ENCODE measurements at places on chromosomes 12 and 14.

GRCh38 chr14:89013098-89013504, 188.7 kb downstream of the TTC8 start:
- no peak for DNase-seq

DNA sequence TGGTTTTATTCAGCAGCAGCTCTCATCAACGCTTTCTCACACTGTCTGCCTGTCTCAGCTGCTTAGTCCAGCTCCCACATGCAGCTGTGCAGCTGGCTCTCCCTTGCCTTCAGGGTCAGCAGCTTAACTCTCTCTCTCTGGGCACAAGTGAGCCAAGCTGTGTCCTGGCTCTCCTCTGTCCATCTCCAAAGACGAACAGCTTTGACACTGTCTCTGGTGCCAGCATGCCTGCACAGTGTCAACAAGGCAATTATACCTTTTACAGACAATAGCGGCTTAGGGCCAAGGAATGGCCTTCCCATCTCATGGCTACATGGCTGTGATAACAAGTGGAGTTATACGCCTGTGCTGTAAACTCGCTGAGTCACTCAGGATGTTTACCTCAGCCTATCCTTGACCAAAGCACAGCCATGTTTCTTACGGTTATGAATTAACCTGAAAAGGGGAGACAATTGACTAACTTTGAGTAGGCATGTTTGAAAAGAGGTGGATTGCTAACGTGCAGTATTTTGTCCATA, 38.4 kb upstream of the MANSC4 start:
- DNase-seq = no peak

DNA sequence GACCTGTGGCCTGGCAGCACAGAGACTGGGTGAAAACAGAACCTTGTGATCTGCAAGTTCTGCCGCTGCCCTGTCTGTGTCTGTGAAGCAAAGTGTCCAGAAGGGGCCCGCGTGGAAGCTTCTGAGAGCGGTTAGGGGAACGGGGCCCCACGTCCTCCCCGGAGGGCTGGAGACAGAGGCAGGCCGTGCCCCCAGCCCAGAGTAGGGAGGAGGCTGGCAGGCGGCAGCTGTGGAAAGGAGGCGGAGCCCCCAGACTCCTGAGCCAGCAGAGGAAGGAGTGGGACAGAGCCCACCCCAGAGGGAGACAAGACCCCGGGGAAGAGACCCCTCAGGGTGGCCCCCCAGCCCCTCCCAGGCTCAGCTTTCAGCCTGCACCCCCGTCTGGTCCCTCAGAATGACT, 49.0 kb downstream of the GALNT9 start:
- no peak for DNase-seq

GRCh38 chr12:58293308-58293982, 352.1 kb downstream of the ATP23 start:
- no peak for DNase-seq

GRCh38 chr12:1319212-1319611, 275.2 kb downstream of the FBXL14 start:
- DNase-seq = no peak

- no peak for DNase-seq
Measured at GRCh38 chr12:92192360-92192759, 46.7 kb upstream of the BTG1 start.

DNA sequence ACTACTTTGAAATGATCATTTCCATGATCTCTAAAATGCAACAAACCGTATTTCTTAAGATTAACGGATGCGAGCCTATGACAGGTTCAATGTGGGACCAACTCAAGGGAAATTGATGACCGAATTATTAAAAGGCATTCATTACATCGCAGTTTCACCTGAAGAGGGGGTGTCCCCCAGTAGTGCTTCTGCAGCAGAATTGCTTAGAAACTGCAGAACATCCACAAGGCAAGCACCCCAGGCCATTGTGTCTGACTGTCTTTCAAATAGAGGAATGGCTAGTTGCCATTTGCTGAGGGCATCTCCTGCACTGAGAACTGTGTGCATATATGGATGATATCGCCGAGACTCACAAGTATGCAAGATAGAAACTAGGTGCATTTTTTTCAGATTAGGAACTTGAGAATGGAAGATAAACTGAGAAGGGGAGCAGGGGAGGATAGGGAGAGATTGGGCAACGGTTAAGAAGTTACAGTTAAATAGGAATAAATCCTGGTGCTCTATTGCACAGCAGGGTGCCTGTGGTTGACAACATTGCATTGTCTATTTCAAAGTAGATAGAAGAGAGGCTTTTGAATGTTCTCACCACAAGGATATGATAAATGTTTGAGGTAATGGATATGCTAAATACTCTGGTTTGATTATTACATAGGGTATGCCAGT, 234.3 kb upstream of the PLEKHG7 start:
- no peak for DNase-seq

DNA sequence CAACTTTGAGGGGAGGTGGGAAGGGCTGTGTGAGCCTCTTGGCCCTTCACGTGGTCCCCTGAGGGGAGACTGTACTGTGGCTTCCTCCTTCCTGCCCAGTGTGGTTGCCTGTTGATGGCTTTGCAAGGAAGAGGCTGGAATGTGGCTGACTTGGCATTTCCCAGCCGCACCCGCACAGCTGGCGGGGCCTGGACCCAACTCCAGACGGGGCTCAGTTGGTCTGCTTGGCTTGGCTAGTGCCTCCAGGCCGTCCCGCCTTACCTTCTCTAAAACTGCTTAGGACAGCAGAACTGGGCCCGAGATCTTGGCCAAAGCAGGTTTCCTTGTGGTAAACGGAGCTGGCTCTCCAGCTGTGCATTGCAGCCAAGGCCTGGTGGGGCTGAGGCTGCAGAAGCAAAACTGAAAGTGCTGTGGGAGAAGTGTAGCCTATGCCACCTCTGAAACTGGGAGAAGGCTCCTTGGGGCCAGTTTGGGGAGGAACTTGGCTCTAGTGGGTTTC, 139.5 kb downstream of the SMOC1 start:
- DNase-seq = no peak

DNA sequence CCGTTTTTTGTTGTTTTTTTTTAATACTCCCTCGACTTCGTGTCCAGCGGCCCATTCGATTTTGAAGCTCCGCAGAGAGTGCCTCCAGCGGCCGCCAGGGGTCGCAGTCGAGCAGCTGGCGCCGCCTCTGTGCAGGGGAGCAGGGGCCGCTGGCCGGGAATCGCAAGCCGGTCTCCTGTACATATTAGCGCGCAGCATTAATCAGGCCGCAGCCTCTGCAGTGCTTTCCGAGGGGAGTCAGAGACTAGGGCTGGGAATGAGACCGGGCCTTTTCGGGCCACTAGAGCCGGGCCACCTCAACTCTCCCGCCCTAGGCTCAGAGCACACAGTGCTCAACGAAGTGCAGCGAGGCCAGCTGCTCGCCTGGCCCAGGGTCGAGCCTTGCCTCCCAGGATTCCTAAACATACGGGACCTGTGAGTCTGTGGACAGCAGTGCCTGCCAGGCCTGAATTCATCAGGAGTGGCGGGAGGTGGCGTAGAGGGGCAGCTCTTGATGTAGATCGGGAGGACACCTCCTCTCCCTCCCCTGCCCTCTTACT, 81.8 kb downstream of the EMP1 start:
- peak; percentile 48 for DNase-seq

DNA sequence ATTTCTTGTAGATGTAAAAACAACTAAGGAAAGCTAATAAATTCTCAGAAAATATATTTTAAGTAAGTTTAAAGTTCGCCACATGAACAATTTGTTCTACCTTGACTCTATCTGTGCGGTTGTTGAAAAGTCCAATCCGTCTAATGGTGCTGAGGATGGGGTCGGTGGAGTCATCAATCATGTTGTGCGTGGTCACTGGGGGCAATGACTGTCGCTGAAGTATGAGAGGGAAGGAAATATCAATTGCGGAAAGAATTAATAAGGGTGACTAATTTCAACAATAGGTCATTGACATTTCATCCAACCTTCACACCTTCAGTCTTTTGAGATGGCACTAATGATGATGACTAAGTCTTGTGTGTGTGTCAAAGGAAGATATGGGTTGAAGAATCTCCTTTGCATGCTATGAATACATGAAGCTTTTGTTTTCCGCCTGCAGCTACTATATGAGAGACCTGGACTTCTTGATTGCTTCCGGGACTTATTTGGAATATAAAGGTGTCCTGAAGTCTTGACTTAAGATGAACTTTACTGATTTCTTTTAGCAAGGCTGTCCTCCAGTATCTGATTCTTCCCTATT, 32.1 kb downstream of the SPX start:
- no peak for DNase-seq

- DNase-seq = no peak
Measured at GRCh38 chr12:27608890-27609289, 84.9 kb downstream of the PPFIBP1 start.

- no peak for DNase-seq
Measured at GRCh38 chr12:72546106-72546505, 273.9 kb downstream of the TRHDE start.

GRCh38 chr12:26696048-26696612, 136.9 kb downstream of the ITPR2 start:
- no peak for DNase-seq

DNA sequence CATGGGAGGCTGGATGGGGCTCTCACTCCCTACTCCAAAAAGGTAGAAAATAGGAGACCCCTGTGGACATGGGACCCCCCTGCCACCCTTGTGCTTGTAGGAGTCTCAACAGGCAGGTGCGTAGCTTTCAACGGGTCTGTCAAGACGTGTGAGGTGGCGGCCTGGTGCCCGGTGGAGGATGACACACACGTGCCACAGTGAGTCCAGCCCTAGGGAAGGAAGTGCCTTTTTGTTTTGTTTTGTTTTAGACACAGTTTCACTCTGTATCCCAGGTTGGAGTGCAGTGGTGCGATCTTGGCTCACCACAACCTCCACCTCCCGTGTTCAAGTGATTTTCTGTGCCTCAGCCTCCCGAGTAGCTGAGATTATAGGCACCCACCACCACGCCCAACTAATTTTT, 12.9 kb downstream of the P2RX4 start:
- no peak for DNase-seq

GRCh38 chr12:104467346-104467837, 10.6 kb downstream of the CHST11 start:
- DNase-seq = no peak

GRCh38 chr12:127515941-127516340, 751.0 kb upstream of the TMEM132C start:
- no peak for DNase-seq

DNA sequence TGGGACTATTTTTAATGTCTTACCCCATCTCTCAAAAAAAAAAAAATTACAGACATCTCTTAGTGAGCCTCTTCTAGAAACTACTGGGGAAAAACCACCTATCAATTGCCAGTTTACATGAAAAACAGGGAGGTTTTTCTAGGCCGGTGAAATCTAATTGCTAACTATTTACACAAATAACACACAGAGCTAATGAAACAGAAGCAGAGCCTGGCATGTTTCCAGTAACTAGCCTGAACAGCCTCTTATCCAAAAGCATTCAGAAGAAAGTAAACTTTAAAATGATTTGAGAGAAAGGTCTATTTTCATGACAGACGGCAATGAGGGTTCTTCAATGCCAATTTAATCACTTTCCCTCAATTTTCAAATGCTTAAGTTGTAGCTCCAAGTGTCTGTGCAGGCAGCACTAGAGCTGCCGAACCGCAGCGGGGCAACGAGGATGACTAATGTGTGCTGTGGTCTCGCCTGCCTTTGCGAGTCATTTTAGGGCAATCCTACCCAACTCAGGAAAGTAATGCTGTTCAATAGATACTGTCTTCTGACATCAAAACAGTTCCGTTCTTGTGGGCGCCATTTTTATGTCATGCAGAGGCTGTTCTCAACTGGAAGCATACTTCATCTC, 84.6 kb downstream of the SETD3 start:
- peak; percentile 3 for DNase-seq

DNA sequence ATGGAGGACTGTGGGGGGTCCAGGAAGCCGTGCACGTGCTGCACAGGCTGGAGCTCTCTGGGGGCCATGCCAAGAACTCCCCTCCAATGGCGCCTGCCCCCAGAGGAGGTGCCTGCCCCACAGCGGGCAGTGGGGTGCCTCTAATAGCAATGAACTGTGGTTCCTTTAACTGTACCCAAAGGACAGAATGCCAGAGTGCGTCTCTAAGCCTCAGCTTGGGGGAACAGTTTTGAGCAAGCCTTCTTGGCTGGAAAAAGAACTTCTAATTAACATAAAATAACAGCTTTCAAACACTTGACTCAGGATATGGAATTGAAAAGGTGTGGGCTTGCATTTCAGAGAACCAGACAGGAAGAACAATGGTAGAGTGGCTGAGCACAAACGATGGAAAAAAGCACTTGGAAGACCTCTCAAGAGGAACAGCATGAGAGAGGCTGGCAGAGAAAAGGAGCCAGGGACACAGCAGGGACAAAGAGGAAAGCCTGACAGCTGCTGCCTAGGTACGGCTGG, 195.6 kb downstream of the TTC7B start:
- no peak for DNase-seq

DNA sequence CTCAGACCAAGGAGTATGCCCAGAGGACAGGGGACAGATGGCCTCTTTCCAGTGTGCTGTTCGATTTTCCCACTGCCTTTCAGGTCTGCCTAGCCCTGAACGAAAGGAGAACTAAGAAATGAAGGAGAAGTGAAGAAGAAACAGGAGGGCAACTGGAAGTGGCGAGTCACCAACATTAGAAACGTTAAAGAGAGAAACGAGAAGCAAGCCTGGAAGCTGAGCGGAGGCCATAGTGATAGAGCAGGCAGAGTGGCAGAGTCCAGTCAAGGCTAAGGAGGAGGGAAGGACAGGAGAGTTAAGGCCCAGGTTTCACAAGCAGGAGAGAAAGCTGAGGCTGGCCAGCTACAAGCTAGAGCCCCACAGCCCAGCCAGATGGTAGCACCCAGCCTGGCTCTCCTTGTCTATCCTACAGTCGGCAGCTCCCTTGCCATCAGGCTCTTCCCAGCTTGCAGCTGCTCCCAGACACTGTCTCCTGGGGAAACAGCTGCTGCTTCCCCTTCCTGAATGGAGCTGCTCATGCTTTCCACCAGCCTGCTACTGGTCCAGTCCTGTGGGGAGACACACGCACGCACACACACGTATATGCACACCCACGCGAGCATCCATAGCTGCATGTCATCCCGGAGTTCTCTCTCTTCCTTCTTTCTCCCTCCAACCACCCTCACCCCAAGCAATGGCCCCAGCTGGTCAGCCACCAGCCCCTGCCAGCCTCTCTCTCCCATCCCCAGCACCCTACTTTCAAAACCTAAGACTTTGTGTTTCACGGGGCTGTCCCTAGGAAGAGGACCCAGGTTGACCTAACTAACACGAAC, 139.7 kb upstream of the CCND2 start:
- DNase-seq = no peak

DNA sequence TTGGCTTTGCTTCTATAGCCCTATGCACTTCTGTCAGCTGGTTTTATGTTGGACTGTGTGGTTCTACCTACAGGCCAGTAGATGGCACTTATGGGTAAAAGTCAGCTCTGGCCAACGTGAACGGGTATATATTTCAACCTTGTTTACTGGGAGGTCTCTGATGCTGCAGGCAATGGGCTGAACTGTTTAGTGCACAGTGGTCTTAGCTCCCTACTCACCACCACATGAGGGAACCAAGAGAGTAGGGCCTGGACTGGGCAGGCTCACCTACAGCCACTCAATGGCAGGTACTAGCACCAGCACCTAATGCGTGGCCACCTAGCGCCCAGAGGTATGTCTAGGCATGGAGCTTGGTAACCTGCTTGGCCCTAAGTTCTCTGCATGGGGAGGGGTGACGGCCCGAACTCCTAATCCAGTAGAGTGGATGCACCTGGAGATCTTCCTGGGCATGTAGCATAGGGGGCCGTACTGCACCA, 481.8 kb downstream of the TMEM117 start:
- DNase-seq = no peak

Data from activated CD4-positive, alpha-beta T cell treated with anti-CD3 and anti-CD28 coated beads for 24 hours (primary cell).